ENCODE measurements at places on chromosomes 1 and 21.

GRCh38 chr1:115067161-115067859, 22.0 kb downstream of the TSPAN2 start:
- no peak for DNase-seq

GRCh38 chr1:40794974-40795715, 11.6 kb downstream of the KCNQ4 start:
- DNase-seq, result no peak

- DNase-seq, result no peak
Observed at GRCh38 chr1:3368711-3369445, 85.6 kb upstream of the ARHGEF16 start.

GRCh38 chr1:179321533-179322216, 28.1 kb downstream of the SOAT1 start:
- no peak for DNase-seq

DNA sequence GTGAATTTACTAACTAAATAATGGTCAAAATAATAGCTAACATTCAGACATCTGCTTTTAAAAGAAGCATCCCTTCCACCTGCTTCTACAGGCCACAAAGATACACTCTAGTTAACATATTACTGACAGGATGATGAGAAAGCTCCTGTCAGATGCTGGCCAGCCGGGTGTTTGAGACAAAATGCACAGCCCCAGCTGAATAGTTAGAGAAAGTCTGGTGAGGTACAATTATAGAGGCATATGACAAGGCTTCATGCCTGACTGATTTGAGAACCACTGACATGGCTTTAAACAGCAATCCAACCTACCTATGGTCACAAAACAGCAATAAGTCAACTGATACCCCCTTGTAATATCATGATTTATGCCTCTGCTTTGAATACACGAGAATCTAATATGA, 137.0 kb downstream of the DENND1B start:
- DNase-seq, result no peak

GRCh38 chr21:29342363-29342957, 43.7 kb downstream of the BACH1 start:
- DNase-seq, result peak; percentile 26

DNA sequence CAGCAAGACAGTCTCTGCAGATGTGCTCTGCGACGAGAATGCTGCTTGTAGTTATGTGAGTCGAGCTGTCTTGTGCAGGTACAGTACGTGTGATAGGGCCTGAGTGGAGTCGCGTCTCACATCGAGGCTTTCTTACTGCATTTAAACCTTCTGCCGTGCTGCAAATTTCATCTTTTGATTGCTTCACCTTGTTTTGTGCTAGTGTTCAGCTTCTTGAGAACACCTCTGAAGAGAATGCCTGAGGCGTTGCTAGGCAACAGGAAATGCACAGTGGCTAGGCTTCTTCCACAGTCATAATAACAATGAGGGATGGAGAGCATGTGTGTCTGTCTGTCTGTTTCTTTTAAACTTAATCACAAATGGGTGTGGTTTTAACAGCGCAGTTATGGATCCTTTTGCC, 52.9 kb downstream of the MRPS6 start:
- DNase-seq, result no peak

GRCh38 chr1:168518201-168518689, 25.6 kb downstream of the XCL2 start:
- DNase-seq, result no peak

- DNase-seq, result no peak
Observed at GRCh38 chr1:1430114-1430982, 5.1 kb upstream of the VWA1 start.

DNA sequence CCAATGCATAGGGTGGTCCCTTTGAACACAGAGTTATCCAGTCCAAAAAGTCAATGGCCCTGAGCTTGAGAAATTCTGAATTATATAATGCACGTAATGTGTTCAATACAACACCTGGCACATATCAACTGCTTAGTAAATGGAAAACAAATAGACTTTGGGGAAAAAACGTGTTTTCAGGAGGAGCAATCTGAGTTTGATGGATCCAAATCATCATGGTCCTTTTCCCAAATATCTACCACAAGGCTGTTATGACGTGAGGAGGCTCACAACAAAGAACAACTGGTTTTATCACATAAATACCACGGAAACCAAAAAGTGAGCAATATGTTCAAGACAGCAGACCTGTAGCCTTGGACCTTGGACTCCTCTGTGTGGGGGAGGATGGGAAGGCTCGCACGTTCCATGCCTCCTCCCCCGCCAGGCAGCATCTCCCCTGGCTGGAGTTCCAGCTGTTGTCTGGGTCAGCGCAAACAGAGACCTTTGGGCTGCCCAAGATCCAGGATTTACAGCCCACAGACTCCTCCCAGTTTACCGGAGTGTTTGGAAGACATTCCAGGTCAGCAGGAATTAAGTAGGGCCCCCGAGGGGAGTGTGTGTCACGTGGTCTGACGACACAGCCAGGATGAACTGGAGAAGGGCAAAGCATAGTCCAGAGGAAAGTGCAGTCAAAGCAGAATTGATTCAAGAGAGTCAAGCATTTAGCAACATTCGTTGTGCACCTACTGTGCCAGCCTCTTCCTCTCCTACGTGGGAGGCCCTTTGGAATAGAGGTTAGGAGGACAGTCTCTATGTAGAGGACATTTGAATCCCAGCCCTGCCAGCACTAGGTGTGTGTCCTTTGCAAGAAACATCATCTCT, 32.2 kb upstream of the MED18 start:
- DNase-seq, result no peak

- no peak for DNase-seq
Observed at GRCh38 chr1:11799896-11800295, 5.9 kb downstream of the MTHFR start.

DNA sequence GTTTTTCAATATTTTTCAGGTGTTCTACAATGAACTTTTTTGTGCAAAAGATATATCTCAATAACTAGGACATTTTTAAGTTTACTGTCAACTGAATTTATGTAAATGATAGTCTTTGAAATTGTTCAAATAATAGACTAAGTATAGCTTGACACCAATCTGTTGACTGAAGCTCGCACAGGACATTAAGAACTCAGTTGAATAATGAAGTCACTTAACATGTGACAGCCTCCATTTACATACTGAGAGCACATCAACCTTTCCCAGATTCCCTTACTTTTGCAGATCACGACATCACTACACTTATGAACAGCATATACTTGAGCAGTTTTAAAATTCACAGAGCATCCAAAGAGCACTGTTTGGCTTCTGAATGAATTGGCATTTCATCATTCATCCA, 268.2 kb downstream of the LRRC7 start:
- DNase-seq, result no peak

DNA sequence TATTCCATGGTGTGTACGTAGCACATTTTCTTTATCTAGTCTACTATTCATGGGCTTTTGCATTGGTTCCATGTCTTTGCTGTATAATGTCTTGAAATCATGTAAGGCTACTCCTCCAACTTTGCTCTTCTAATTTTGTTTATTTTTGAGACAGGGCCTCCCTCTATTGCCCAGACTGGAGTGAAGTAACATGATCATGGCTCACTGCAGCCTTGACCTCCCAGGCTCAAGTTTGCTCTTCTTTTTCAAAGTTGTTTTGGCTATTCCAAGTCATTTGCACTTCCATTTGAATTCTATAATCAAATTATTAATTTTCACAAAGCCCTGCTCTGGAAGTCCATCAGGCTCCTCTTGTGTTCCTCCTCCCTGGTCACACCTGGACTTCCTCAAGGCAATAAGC, 90.2 kb upstream of the SGIP1 start:
- no peak for DNase-seq

- no peak for DNase-seq
Observed at GRCh38 chr1:8015036-8015808, 10.9 kb downstream of the ERRFI1 start.

DNA sequence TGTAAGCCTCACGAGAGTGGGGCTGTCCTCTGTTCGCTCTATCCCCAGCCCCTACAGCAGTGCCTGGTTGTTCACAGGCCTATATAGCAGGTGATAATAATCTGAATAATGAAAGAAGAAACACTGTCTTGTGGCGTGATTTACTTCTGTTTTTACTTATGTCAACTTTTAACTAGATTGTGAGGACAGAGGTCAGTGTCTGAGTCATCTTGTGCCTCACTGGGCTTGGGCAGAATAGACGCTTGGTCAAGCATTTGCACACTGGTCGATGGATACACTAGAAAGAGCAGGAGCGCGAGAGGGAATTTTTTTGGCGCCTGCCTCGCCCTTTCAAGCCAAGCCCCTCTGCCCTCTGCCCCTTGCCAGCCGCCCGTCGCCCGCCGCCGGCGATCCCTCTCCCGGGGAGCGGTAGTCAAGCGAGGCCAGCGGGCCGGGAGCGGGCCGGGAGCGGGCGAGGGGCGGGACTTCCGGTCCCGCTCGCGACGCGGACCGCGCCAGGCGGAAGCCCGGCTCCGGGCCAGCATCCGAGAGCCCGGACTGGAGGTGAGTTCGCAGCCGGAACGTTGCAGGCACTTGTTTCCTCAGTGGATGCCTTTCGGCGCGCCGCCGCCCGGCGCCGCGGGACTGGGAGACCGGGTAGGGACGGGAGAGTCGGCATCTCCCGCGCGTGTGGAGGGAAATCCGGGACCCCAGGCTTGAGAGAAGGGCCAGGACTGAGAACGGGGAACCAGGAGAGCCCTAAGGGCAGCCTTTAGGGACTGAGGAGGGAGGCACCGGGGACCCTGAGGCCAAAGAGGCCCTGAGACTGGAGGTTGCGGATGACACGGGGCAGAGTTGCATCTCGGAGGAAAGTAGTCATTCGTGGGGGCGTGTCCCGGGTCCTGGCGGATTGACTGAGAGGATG, at the start of gene DISP1:
TSS of gene DISP1 (plus strand) at position 504 of the 904 bp plus-strand sequence. CDS start 127,785 bp downstream, outside the sequence.
- peak; percentile 69 for DNase-seq

GRCh38 chr1:73564294-73564693, 633.7 kb downstream of the LRRIQ3 start:
- no peak for DNase-seq

DNA sequence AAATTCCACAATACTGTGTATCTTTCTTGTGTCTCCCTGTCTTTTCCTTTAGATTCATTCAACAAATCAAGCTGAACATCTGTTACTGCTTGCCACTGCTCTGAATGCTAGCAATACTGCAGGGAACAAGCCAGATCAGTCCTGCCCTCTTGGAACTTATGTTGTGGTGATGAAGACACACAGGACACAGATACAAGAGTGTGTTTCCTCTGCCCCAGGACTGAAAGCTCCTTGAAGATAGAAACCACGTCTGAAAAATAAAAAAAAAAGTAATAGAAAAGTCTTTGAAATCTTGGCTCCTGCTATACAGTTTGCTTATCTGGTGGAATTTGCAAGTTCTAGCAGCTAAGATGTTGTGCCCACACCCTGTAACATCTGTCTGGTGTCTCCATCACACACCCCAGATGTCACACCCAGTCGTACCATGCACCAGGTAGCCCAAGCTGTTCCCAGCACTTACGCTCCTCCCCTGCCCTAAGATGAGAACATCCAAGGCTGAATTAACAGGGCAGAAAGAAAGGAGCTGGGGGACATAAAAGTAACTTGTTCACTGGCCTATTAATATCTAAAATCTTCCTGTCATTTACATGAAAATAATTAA, 80.2 kb upstream of the GALNT2 start:
- DNase-seq, result no peak

DNA sequence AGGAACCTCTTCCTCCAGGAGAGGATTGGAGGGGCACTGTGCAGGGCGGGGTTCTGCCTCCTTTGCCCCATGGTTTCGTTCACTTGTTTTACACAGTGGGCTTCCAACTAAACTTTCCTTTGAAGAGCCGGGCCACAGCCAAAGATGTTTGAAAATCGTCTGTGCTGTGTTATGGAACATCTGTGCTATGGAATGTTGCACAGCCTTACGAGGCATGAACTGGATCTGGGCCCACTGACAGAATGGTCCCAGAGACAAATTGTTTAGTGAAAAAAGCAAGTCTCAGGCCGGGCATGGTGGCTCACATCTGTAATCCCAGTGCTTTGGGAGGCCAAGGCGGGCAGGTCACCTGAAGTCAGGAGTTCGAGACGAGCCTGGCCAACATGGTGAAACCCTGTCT, 12.6 kb upstream of the MEF2D start:
- no peak for DNase-seq

DNA sequence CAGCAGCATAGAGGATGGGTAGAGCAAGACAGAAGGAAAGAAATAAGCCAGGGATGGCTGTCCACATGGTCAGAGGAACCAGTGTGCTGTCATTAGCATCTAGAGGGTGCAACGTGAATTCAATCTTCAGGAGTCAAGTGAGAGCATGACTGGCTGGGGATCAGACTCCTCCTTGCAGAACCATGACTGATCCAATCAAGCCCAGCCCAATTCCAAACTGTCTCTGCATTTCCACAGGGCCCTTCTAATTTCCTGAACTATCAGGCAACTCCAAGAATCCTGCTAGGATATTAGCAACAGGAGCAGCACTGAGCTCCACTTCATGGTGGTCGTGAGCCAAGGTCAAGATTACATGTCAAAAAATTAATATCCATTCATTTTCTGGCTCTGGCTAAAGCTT, 166.8 kb upstream of the CAMK1G start:
- no peak for DNase-seq

DNA sequence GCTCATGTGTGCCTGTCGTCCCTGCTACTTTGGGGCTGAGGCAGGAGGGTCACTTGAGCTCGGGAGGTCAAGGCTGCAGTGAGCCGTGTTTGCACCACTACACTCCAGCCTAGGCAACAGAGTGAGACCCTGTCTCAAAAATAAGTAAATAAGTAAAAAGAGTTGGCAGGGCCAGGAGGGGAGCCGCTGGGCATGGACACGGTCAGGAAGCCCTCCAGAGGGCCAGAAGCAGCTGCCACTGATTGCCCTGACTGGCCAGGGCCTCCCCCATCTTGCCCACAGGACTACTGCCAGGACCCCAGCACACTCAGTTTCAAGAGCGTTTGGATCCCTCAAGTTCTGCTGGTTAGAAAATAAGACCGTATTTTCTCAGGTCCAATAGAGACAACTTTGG, 112.2 kb upstream of the IPO9 start:
- no peak for DNase-seq

GRCh38 chr21:29649406-29649814, 290.4 kb downstream of the GRIK1 start:
- DNase-seq, result no peak

DNA sequence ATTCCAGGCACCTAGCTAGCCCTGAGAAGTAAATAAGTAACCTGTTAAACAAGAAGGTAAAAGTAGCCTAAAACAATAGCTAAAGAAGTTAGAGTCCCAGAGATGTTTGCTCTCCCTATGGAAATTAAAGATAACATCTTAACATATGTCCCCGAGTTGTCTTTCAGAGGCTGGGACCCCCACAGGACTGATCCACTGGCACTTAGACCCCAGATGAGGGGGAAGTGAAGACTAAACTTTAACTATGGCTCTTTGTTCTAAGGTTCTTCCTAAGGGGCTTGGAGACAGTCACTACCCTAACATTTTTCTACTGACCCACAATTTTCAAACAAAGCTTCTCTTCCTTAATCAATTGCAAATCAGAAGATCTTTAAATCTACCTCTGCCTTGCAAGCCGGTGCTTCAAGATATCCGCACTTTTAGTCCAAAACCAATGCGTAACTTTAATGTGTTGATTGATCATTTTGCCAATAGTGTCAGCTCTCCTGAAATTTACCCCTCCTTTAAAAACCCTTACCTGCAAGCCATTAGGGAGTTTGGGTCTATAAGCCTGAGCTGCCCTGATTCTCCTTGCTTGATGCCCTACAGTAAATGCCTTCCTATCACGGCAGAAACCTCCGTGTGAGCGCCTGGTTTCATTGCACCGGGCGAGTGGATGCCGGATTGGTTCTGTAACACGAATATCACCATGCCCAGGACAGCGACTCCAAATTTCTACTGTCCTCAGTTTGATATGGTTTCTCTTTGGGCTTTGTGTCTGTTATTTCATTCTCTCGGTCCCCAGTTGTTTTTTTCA, 404.4 kb downstream of the SIPA1L2 start:
- no peak for DNase-seq

GRCh38 chr1:91165033-91165654, 143.3 kb upstream of the ZNF644 start:
- peak; percentile 70 for DNase-seq
